Stimulated activated memory B cell treated with anti-CD40 and anti-IgM and Interleukin-4, amounts not matched to agents 10 μg/mL and 1 μg/mL and 100 μg/mL, for 72 hours (primary cell): ENCODE measurements at places on chromosomes 7 and 10.

- no peak for ATAC-seq
Observed at GRCh38 chr10:133124357-133125211, 35.4 kb upstream of the KNDC1 start.

GRCh38 chr10:78804411-78805032 lies 264.2 kb upstream of the ZMIZ1 start:
- no peak for ATAC-seq

DNA sequence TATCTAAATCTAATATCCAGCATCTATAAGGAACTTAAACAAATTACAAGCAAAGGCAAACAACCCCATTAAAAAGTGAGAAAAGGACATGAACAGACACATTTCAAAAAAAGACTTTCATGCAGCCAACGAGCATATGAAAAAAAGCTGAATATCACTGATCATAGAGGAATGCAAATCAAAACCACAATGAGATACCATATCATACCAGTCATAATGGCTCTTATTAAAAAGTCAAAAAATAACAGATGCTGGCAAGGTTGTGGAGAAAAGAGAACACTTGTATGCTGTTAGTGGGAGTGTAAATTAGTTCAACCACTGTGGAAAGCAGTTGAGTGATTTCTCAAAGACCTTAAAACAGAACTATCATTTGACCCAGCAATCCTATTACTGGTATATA lies 334.4 kb upstream of the CACNA2D1 start:
- ATAC-seq: no peak

DNA sequence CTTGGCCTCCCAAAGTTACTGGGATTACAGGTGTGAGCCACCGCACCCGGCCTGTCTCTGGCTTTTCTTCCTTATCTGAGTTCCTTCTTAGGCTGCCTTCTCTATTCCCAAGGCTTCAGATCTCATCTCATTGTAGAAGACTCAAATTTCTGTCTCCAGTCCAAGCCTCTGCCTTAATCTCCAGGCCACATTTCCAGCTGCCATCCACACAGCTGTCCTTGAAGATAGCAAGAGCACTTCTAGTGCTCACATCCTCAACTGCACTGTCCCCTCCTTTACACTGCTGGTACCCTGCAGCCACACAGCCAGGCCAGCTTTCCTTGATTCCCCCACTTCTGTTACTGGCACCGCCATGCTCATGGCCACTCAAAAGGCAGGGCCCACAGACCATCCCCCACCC lies 35.6 kb downstream of the POLL start:
- no peak for ATAC-seq

GRCh38 chr7:159144758-159145489 lies at the start of gene VIPR2:
Gene VIPR2 (minus strand): TSS chr7:159144867. CDS start chr7:159144771, 96 bp downstream.
- ATAC-seq: no peak

GRCh38 chr10:115606086-115606485 lies 512.9 kb downstream of the ATRNL1 start:
- no peak for ATAC-seq

DNA sequence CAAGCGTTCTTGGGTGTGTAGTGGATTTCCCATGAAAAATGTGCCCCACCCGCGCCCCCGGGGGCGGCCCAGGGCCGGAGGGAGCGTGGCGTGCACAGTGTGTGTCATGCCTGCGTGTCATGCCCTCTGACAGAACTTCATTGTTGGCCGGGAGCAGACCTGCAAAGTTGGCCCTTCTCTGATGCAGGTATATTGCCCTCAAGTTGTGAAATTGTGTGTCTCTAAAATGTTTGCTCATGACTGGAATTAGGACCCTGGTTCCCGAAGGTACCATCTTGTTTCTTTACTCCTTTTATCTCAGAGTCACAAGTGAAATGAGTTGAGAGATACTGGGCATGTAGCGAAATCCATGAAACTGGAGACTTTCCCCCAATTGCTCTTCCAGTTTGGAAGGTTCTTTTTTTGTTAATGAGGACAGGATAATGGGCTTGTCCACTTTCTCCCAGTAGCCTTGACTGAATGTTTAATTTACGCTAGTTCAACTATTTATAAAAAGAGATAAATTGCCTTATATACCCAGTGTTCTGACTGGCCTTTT lies 26.2 kb downstream of the ADK start:
- peak; percentile 46 for ATAC-seq

GRCh38 chr10:43524434-43525247 lies 49.8 kb downstream of the ZNF239 start:
- no peak for ATAC-seq

- peak; percentile 79 for ATAC-seq
Observed at GRCh38 chr7:140537750-140538482, 58.6 kb upstream of the MKRN1 start.

- ATAC-seq: no peak
Observed at GRCh38 chr10:126253611-126253998, 134.7 kb downstream of the ADAM12 start.

- no peak for ATAC-seq
Observed at GRCh38 chr10:33334153-33334804, at the start of gene NRP1. Gene NRP1 (minus strand): TSS chr10:33334667. CDS start chr10:33334382, 285 bp downstream.

GRCh38 chr7:128148676-128149075 lies 92.4 kb upstream of the LEP start:
- ATAC-seq: no peak

DNA sequence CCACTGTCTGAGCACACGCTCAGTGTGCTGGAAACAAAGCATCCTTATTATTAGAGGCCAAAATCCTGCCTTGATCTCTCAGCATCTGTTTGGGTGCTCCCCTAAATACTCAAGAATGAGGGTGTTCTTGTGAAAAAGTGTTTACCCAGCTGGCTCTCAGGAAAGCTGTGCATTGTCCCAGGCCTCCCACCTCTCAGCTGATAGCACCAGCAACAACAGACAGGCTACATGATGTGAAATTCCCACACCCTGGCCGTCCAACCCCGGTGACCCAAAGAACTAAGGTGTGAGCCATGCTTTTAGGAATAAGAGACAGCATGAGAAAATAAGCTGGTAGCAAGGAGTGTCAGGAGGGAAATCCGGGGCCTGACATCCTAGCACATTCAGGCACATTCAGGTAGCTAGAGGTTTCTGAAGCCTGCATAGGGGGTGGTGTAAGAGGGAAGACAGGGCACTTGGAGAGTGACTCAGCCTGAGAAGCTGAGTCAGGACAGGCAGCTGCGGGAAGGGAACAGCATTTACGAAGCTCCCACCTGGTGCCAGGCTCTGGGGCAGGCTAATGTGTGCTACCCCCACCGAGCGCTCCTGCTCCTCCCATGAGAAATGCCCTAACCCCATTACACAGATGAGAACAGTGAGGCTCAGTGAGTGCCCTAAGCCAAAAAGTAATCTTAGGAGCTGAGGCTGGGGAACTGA lies 205.6 kb downstream of the GRID1 start:
- no peak for ATAC-seq

- peak; percentile 84 for ATAC-seq
Observed at GRCh38 chr10:124647421-124648130, 96.6 kb downstream of the FAM53B start.

DNA sequence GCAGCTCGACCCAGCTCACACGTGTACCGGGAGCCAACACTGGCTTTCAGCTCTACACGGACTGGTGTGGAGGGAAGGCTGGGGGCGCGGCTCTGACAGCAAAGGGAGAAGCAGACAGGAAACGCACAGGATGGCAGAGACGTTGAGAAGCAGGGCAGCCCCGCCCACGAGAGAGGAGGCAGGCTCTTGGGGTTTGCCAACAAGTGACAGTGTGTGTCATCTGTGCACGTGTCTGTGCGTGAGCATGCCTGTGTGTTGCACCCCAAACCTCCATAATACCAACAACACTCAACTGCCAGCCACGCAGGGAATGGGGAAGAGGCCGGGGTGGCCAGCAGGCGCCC lies 64.4 kb upstream of the PDGFA start:
- no peak for ATAC-seq

- ATAC-seq: no peak
Observed at GRCh38 chr10:131737543-131738395, 163.0 kb upstream of the PPP2R2D start.

GRCh38 chr7:489876-490275 lies 29.8 kb downstream of the PDGFA start:
- no peak for ATAC-seq

GRCh38 chr10:110410329-110411046 lies 87.2 kb upstream of the DUSP5 start:
- ATAC-seq: no peak

GRCh38 chr10:110861476-110861875 lies 10.3 kb upstream of the PDCD4 start:
- ATAC-seq: no peak

- no peak for ATAC-seq
Observed at GRCh38 chr7:76409537-76409936, at the start of gene SSC4D. Gene SSC4D (minus strand): TSS chr7:76409697. CDS start chr7:76404439, 5,258 bp downstream.

- no peak for ATAC-seq
Observed at GRCh38 chr7:8637322-8637721, 203.9 kb downstream of the NXPH1 start.

DNA sequence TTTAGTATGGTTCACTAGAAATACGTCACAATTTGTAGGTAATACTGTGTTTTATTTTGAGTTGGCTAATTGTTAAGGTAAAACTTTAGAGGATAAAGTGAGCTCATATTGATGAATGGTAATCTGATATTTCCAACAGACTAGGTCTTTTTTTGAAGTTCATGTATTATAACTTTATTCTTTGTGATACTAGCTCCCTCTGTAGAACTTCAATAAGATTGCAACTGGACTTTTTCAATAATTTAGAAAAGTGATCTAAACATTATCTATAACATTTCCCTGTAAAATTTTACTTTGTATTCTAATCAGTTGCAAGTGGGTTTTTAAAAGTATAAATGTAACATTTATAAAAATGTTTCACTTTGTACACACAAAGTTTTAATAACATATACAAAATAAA lies 83.5 kb downstream of the ADK start:
- ATAC-seq: no peak

GRCh38 chr7:28239823-28240204 lies 59.2 kb upstream of the JAZF1 start:
- peak; percentile 87 for ATAC-seq
